Activated T-cell treated with anti-CD3 and anti-CD28 coated beads, Interleukin-2, amount 50 U/mL, for 72 hours (primary cell): ENCODE measurements at places on chromosomes 6 and 20. TPM values are rescaled to one million over a fixed set of nuclear protein-coding genes. Genes with fewer than 3 reads are reported as not detected.

DNA sequence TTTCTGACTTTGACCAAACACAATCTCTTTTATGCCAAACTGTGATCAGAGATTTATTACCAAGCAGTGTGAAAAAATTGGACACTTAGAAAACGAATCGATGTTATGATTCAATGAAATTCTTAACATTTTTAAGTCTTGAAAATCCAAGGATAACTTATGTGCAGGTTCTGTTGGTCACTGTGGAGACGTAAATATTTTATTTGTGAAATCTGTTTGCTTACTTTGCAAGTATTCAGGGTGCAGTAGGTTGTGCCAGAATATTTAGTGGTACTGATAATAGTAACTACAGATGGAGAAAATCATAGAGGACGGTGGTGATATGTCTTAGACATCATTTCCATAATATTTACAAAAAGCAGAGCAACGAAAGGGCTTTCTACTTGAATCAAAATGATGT is 97.3 kb downstream of the BMP2 start:
- no peak for DNase-seq
- no peaks in the 10 kb centered on the region for H3K4me1 ChIP-seq
- H3K27ac ChIP-seq = no peak overlapping the region
- no peak overlapping the region for H3K4me3 ChIP-seq

GRCh38 chr6:15473741-15474161 is 189.1 kb downstream of the DTNBP1 start:
- no peak for DNase-seq
- H3K4me1 ChIP-seq = peaks cover 37% of the 10 kb centered on the region
- no peak overlapping the region for H3K27ac ChIP-seq
- no peaks in the 10 kb centered on the region for H3K27me3 ChIP-seq
- peaks cover 5% of the 10 kb centered on the region for H3K36me3 ChIP-seq
- H3K4me3 ChIP-seq = no peak overlapping the region

DNA sequence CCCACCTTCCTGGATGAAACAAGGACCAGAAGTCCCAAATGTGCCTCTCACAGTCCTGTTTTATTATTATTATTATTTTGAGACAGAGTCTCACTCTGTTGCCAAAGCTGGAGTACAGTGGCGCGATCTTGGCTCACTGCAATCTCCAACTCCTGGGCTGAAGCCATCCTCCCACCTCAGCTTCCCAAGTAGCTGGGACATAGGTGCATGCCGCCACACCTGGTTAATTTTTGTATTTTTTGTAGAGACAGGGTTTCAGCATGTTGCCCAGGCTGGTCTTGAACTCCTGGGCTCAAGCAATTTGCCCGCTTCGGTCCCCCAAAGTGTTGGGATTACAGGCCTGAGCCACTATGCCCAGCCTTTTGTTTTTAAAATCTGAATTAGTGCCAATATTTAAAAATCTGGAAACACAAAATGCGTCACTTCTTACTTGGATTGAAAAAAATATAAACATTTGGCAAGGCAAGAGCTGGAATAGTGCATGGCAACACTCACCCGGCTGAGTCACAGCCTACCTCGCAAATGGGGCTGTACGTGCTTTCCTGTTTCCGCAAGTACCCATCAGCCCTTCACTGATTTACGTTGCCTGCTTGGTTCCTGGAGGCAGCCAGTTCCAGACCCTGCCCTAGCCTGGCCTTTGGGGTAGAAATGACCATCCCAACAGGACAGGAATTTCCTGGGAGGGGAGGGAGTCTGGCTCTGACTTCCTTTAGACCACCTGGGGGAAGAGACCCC is 6.3 kb downstream of the SDCBP2 start:
- no peak for DNase-seq
- H3K36me3 ChIP-seq = no peaks in the 10 kb centered on the region
- H3K4me1 ChIP-seq = peaks cover 13% of the 10 kb centered on the region
- no peak overlapping the region for H3K4me3 ChIP-seq
- no peaks in the 10 kb centered on the region for H3K27me3 ChIP-seq

DNA sequence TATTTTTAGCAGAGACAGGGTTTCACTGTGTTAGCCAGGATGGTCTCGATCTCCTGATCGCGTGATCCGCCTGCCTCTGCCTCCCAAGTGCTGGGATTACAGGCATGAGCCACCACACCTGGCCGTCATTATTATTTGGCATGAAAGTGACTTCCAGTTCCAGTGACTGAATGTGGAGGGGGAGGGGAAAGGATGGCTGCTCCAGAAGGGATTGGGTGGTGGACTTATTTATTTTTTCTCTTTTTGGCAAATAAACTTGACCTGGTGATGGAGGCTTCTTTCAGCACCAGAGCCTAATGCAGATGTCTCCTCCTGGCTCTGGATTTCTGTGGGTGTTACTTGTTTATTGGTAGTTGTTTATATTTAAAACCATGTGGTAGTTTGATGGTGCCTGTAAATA is 16.9 kb upstream of the SLC22A23 start:
- H3K27me3 ChIP-seq = peaks cover 11% of the 10 kb centered on the region
- no peaks in the 10 kb centered on the region for H3K4me1 ChIP-seq
- no peaks in the 10 kb centered on the region for H3K36me3 ChIP-seq

DNA sequence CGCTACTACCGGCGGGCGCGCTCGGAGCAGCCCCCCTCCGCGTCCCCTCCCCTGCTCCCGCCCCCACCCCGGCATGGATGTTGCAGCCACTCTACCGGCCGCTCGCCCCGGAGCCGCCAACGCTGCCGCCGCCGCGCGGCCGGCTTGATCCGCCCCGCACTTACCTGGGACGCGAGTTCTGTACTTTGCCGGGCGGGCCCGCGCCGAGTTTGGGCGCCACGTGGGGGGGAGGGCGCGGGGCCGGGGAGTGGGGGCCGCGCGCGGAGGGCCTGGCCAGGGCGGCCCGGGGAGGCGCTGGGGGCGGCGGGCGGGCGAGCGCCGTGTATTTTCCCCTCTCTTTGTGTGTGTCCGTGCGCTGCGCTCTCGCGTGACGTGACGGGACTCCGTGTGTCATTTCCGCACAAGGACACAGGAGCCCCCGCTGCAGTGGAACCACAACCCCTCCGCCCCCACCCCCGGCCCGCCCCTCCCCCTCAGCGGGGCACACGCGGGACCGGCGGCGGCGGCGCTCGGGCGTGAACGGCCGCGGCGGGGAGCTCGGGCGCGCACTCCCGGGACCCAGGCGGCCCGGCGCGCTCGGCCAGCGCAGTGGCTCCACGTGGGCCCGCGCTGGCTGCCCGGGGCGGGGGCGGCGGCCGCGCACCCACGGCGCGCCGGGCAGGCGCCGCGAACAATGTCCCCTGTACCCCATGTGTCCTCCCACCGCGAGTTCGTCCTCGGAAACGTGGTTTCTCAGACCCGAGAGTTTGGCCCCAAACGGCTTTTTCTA is at the start of gene BEND3:
BEND3 (minus strand) TSS at position 590 of the 769 bp plus-strand sequence. CDS start 16,230 bp downstream, outside the sequence.
- H3K4me3 ChIP-seq = peak within 1 kb of the TSS; percentile 87
- peak within 1 kb of the TSS; percentile 38 for H3K27ac ChIP-seq
- peaks cover 18% of the 10 kb centered on the region for H3K27me3 ChIP-seq
- peak; percentile 44 for DNase-seq

DNA sequence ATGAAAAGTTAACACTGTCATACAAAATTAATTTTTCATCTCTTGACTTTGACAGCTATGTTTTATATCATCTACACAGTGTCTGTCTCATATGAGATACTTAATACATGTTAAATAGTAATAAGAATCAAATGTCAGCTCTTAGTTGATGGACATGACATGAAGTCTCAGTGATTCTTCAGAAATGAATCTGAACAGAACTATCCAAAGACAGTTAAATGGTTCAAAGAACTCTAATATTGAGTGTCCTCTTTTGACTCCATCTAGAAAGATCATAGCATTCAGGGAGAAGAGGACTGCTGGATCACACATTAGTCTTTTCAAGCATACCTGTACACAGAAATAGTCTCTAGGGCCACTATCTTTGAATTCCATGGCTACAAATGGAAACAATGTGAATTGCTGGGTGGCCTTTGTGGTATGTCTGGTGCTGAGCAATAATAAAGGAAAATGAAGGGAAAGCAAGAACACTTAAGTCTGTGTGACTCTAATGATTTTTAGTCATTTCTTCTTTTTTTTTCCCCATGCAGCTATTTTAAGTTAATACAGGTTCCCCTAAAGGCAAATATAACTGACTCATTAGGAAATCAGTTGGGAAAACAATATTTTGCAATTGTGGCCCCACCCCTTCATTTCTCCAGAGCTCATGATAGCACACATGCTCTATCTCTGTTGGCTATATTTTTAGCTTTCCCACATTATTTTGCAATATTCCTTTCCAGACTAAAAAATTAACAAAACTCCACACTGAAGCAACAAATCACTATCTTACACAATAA is 367.5 kb downstream of the GRIK2 start:
- H3K27ac ChIP-seq = no peak overlapping the region
- DNase-seq = no peak
- no peaks in the 10 kb centered on the region for H3K4me1 ChIP-seq
- no peaks in the 10 kb centered on the region for H3K36me3 ChIP-seq
- no peaks in the 10 kb centered on the region for H3K27me3 ChIP-seq
- H3K4me3 ChIP-seq = no peak overlapping the region

GJE1 gene
- not detected for total RNA-seq
